ENCODE measurements at places on chromosomes 4 and X.

DNA sequence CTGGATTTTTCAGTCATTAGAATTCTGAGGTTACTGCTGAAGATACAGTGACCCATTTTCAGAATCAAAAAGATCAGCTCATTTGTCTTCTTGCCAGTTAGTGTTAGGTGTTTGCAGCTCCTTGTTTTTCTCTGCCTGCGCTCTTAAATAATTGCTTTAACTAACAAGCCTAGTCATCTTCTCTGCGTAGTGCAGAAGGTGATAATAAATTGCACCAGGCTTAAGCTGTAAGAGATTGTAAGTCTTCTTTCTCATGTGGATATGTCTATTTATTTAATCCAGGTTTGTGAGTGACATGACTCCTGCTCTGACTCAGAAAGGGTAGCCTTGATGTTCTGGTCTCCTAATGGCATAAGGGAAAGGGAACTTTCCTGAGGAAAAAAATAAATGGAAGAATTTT lies 167.2 kb downstream of the CEP135 start:
- DNase-seq: no peak

- no peak for DNase-seq
Observed at GRCh38 chr4:73725510-73725909, 14.9 kb upstream of the CXCL8 start.

GRCh38 chr4:78608684-78609083 lies 57.1 kb downstream of the ANXA3 start:
- no peak for DNase-seq

- no peak for DNase-seq
Observed at GRCh38 chr4:13537832-13538177, 6.5 kb downstream of the NKX3-2 start.

GRCh38 chr4:21470535-21470934 lies 478.0 kb downstream of the KCNIP4 start:
- peak; percentile 23 for DNase-seq

DNA sequence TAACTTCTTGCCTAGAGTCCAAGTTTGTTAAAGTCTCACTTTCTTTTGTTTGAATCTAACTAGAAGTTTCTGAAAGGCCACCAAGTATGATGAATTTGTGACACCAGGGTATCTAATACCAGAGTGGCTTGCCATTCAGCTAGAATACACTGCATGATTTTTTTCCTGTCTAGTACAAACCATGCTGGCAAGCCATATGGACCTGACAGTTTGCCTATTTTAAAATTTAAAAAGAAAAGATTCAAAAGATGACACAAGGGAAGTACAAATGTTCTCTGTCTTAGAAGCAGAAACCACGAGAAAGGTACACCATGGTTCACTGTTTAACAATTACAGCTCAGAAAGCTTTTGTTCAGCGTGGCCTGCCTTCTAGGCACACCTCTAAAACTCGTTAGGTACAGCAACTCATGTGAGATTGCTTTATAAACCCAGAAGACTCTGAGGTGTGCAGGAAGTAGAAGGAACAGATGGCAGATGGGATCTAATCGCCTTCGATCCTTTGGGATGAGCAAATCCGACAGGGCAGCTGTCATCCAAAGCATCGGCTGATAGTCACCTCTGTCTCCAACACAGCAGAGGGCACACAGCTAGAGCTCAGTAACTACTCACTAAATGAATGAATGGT lies 35.4 kb upstream of the CENPU start:
- no peak for DNase-seq

DNA sequence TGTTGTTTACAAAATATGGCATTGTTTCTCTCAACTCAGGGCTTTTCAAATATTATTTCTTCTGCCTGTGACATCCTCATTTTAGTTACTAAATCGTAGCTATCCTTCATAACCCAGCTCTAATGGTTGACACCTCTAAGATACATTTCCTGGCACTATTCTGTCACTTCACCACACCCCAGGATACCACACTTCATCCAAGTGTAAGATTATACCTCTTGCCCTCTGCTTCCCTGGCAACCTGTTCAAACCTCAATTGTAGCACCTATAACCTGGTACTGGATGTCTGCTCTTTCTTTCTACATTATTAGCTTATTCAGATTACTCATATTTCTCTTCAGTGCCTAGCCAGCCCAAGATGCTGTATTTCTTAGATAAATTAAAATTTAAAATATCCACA lies 175.7 kb upstream of the SPIN4 start:
- DNase-seq: no peak

DNA sequence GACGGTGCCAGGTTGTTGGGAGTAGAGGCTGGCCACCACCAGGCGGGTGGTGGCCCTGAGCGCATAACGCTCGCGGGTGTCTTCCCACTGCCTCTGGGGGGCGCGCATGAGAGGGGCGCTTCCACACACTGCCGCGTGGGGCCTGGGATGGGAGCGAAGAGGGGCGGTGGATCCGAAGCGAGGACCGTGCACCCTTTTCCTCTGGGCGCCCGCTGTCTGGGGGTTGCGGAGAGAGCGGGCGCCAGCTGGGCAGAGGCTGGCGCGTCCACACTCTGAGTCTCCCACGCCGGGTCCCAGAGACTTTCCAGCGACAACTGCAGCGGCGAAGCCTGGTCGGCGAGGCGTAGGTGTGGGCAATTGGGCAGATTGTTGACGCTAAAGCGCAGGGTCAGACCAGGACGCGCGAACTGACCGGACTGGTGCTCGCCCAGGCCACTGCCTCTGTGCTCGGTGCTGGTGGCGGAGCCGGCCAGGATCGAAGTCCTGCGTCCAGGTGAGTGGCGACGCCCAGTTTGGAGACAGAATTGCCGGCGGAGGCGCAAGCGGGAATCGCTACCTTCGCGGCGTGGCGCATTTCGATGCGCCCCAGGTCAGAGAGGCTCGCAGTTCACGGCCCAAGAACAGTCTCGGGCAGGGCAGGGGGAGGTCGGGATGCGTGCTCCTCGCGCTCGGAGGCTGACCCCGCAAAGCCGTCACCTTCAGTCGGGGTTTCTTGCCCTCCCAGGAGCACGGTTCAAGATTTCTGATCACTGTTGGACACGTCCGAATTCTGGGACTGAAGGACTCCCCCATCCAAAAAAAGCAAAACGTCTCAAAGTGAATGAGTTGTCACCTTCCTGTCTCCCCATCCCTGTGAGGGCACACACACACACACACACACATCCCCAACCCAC lies 2.6 kb upstream of the HMX1 start:
- no peak for DNase-seq

DNA sequence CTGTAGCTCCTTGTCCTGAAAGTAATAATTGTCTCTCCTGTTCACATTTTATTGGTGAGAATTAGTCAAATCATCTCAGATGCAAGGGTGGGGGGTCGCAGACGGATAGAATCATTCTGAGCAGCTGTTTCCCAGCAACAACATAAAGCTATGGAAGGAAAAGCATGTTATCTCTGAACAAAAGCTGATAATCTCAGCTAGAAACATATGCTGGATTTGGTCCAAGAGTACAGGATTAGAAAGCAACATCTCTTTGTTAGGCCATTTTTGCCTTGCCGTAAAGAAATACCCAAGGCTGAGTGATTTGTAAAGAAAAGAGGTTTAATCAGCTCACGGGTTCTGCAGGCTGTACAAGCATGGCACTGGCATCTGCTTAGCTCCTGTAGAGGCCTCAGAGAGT lies 472.8 kb upstream of the BOD1L1 start:
- no peak for DNase-seq

- no peak for DNase-seq
Observed at GRCh38 chrX:26262121-26262523, 46.2 kb downstream of the MAGEB5 start.

DNA sequence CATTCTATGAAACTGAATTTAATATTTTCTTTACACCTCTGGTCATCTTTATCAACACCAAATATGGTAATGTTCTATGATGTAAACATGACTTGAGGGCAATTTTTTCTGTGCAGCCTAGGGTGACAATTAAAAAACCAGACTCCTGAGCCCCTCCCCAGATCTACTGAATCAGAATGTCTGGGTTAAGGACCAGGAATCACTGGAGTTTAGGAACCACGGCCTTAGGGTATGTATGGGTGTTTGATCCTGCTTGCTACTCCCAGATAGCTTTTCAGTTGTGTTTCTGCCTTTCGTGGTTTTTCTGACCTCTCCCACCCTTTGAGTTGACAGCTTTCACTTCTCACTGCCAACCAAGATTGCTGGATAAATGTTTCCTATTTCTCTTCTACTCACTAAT lies 332.2 kb downstream of the DHX15 start:
- DNase-seq: no peak

GRCh38 chr4:140980426-140981200 lies 152.7 kb downstream of the RNF150 start:
- DNase-seq: no peak

DNA sequence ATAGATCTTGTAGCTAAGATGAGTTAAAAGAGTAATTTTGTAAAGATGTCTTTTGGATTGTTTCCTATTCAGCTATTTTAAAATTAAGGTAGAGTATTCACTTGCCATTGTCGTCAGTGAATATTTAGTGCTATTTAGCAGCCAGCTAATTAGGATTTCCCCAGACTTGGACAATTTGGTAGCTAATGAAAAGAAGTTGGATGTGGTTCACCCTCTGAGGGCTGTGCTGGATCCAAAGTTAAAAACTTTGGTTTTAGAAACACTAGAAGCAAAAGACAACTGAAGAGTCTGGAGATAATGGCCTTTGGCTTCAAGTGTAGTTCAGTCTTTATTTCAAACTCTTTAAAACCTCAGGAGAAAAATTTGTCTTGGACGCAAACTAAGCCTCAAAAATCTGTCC lies 41.3 kb downstream of the ATG4A start:
- no peak for DNase-seq

DNA sequence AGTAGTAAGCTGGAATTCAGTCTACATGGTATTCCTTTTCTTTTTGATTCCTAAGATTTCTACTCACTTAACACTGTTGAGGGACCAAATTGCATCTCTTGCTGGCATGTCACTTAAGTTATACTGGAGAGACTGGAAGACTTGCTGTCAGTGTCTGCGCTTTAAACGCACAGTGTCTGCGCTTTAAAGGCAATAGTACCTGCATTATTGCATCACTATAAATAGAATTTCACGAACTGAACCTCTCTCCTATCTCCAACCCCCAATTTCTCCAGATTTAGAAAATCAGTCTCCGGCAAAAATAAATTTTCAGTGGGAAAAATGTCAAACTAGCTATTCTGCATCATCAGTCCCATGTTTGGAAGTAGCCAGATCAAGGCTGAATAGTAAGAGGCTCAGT lies 21.2 kb downstream of the SMAD1 start:
- no peak for DNase-seq

- DNase-seq: no peak
Observed at GRCh38 chr4:148477276-148477675, 35.1 kb upstream of the NR3C2 start.

- DNase-seq: peak; percentile 14
Observed at GRCh38 chrX:14832586-14832985, 40.3 kb downstream of the FANCB start.

- DNase-seq: no peak
Observed at GRCh38 chr4:170083541-170083940, 6.2 kb downstream of the AADAT start.

DNA sequence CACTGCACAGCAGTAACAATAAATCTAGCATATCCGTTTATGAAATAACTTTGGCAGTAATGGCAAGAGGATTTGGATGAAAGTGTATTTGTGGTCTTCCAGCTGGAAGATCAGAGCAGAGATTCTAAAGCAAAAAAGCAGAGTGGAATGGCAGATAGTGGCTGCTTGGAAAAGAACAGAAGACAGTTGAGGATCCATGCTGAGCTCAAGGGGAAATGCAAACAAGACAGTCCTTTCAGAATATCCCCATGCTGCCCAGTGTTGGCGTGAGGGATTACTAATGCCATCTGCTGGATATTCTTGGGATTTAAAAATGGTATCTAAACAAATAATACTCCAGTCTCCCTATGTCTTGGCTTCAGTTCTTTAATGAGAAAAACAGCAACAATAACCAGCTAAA lies 629.1 kb upstream of the ATOH1 start:
- peak; percentile 14 for DNase-seq

DNA sequence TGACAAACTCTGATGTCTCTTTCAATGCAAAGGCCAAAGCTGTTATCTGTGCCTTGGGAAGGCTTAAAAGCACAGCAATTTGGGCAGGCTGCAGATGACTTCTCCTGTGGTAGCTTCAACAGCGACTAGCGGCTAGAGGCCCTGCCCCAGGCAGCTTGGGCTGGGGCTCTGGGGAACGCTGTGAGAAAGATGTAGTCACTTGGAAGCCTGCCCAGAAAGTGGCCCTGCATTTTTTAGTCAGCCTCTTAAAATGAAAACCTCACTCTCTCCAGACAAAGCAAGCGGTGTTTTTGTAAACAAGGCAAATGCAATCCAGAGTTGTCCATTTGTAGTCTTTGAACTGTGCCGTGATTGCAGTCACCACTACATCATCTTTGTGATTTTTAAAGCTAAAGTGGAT lies 27.5 kb downstream of the PCYT1B start:
- peak; percentile 20 for DNase-seq

- no peak for DNase-seq
Observed at GRCh38 chrX:16137416-16138107, 14.2 kb downstream of the GRPR start.

DNA sequence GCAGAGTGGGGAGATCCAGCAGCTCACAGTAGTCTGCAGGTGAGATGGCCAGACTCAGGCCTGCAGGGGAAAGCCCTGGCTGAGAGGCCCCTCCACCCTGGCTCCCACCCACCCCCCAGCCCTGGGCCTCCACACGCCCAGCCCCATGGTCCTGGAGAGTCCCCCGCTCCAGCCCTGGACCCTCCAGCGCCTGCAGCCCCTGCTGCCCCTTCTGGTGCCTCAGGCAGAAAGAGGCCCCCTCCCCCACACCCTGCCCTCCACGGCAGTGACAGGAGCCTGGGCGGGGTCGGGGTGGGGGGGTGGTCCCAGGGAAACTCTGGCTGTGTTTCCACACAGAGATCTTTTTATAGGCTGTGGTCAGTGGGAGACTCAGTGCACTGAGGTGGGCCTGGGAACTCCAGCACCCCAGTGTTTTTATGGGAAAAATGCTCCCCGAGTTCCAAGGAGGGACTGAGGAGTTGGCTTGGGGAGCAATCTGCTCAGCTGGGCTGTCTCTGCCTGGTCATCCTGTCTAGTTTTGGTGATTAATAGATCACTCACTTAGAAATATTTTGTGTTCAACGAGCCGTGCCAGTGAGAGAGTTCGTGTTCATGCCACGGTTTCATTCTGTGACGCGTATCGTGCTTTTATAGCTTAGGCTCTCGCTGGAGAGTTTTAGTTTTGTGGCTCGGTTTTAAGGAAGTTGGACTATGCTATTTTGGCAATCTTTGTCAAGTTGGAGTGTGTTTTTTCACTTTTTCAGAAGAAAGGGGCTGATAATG lies 53.1 kb upstream of the HGFAC start:
- peak; percentile 62 for DNase-seq

All from fibroblast of skin of left quadriceps (primary cell).